ENCODE measurements at places on chromosomes 5 and 9.

DNA sequence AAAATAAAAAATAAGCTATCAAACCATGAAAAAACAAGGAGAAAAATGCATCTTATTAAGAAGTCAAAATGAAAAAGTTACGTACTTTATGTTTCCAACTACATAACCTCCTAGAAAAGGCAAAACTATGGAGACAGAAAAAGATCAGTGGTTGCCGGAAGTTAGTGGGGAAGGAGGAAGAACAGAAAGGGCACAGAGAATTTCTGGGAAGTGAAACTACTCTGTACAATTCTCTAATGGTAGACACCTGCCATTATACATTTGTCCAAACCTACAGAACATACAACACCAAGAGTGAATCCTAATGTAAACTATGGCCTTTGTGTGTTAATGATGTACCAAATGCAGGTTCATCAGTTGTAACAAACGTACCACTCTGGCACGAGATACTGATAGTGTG lies 25.3 kb downstream of the SMU1 start:
- no peak for DNase-seq

GRCh38 chr5:39323542-39323941 lies 40.8 kb downstream of the C9 start:
- DNase-seq = no peak

GRCh38 chr9:2524601-2525000 lies 97.0 kb upstream of the VLDLR start:
- DNase-seq = no peak

GRCh38 chr9:27847818-27848217 lies 274.5 kb upstream of the C9orf72 start:
- no peak for DNase-seq

DNA sequence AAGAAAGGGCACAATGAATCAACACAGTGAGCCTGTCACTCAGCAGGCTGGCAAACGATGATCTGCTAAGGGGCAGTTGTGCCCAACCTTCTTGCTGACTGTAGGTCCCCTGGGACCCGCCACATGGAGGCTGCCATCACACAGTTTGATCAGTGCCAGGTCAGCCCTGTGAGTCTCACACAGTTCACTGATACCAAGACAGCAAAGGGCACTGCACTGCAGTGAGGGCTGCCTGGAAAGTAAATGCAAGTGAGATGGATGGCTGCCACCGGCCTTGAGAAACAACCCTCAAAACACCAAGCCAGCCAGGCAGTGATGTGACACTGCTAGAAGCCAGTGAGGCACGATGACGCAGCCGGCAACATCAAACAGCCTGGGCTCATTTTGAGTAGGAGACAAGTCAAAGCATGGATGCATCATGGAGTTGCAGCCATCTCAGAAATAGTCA lies 30.3 kb downstream of the FOXD1 start:
- DNase-seq = no peak

- no peak for DNase-seq
Observed at GRCh38 chr5:140741967-140742366, 41.7 kb downstream of the ZMAT2 start.

DNA sequence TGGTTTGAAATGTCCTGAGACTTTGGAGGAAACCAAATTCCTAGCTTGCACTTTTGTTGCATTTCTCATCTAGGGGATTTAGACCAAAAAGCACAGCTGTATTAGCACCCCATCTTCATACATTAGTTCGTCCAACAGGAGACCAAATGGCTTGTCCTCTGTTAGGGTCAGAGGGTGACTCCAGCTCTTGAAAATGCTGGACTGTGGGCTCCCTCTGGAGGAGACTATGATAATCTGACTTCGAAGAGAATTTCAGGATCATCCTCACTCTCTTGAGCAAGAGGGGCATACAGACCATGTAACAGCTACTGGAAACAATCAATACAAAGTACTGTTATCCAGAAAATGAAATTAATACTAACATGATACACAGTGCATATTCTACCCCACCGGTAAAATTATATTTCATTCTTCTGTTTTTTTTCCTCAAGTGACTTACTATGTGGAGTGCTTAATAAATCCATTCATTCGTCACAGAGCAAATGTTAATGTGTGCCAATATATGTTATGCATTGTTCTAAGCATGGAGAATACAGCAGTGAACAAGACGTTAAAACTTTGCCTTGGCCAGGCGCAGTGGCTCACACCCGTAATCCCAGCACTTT lies 63.7 kb upstream of the PPP2CA start:
- DNase-seq = no peak

GRCh38 chr9:79764374-79764773 lies 192.6 kb downstream of the TLE4 start:
- DNase-seq = no peak
